ENCODE measurements at places on chromosomes 16 and 17.

- DNase-seq = no peak
Measured at GRCh38 chr16:2284797-2285576, 17.1 kb upstream of the RNPS1 start.

- DNase-seq = no peak
Measured at GRCh38 chr17:57666946-57667345, 78.2 kb downstream of the CCDC182 start.

DNA sequence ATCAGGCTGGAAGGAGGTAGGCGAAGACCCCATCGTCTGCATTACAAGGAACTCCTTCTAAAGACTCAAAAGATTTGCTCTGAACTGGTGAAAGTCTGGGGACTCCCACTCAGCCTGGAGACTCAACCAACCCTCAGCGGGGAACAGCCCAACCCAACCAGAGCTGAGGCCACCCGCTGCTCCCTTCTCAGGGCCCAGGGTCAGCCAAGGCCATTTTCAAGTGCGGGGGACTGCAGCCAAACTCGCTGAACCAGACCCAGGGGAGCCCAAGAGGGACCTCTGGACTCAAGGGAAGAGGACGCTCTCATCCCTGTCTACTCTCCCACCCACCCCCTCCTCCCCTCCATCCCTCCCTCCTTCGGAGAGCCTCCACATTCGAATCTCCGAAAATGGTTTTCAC, 24.1 kb downstream of the XYLT1 start:
- no peak for DNase-seq

DNA sequence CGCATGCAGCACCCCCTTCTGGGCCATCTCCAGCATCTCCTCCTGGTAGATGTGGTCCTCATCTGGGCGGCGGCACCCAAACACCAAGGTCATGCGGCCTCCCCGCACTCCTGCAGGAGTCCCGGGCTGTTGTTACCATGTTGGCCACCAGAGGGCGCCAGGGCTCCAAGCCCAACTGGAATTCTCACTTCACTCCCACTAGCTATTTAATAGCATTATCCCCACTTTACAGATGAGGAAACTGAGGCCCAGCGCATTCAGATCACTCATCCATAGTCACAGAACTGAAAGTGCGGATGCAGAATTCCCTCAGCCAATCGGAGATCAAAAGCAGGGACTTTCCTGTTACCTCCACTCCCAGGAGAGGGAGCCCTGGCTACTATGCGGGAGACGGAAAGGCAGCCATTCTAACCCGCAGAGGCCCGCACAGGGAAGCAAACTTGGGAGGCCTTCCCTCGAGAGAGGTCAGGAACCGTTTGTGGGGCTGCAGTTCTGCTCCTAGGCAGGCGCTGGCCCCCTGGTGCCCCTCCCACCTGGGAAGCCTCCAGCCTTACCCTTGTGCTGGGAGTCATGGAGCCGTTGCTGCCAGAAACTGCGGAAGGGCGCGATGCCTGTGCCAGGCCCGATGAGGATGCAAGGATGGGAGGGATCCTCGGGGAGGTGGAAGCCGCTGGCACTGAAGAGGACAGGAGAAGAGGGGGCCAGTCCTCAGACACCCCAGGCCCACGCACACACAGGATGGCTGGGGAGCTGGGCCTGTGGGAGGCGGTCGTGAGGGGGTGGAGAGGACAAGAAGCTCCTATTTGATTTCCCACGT, 40.1 kb downstream of the NOS2 start:
- DNase-seq = no peak

- DNase-seq = no peak
Measured at GRCh38 chr16:17962726-17963125, 373.8 kb downstream of the NPIPA8 start.

DNA sequence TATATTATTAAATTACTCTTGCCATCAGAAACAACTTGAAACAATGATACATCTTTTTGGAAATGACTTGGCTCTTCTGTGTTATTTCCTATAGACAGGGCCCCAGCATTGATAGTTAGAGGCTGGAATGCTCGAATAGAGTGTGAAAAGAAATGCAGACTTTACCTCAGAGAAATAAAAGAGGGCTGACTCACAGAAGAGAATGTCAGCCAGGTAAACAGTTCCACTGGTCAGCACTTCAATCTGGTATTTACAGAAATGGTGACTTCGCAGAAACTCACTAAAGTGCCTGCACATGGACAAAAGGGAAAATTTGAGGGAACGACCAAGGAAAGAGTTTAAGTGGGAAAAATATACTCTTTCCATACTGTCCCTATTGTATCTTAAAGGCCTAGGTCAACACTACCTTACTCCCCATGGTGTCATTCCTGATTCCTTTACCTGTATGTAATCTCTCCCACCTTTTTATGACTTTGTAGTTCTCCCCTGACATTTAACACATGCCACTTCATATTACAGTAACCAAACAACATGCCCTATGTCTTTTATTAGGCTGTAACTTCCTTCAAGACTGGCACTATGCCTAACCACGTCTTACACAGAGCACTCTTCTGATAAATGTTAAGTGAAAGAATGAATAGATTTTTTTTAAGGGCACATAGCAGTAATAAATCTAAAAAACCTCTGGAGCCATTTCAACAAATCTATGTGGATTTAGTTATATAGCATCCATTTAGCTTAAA, 36.7 kb downstream of the AKAP10 start:
- DNase-seq = no peak

GRCh38 chr16:65415460-65415859, 293.6 kb upstream of the CDH11 start:
- DNase-seq = no peak

DNA sequence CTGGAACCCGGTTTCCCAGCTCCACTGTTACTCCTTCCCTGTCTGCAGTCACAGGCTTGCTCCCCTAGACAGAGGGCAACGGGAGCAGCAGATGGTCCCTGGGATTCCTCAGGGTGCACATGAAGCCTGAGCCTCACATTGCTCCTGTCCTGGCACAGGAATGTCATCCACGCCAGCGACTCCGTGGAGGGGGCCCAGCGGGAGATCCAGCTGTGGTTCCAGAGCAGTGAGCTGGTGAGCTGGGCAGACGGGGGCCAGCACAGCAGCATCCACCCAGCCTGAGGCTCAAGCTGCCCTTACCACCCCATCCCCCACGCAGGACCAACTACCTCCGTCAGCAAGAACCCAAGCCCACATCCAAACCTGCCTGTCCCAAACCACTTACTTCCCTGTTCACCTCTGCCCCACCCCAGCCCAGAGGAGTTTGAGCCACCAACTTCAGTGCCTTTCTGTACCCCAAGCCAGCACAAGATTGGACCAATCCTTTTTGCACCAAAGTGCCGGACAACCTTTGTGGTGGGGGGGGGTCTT, 1.6 kb upstream of the DECR2 start:
- DNase-seq = no peak

DNA sequence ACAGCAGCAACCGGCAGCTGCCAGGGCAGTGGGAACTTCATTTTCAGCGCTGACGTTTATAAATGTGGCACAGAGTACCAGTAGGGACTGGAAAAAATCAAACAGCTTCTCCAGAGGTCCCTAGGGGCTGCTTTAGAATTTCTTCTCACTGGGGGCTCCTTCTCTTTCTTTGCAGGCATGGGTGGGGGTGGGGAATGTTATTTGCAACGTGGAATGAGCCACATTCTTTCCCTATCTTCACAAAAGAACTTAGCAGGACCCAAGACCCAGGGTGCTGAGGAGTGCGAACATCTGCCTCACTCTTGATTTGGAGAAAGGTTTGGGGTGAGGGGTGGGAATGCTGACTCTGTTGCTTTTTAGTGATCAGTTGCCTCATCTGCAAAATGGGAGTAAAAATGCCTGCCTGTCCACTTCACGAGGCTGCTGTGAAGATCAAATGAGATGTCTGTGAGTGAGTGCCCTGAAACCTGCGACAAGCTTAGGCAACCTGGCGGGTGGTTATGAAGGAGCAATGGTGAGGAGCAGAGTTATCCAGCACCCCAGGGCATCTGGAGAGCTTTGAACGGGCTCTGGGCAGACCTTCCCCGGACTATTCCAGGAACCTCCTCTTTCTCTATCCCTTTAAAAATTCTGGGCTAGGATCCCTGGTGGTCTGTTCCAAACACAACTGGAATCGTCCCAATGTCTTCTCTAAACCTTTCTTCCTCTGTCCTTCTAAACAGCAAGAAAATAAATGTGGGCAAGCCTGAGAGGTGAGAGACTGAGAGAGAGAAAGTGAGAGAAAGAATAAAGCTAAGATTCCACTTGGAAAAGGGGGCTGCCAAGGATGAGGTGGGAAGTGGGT, 10.7 kb upstream of the PIPOX start:
- DNase-seq = no peak

DNA sequence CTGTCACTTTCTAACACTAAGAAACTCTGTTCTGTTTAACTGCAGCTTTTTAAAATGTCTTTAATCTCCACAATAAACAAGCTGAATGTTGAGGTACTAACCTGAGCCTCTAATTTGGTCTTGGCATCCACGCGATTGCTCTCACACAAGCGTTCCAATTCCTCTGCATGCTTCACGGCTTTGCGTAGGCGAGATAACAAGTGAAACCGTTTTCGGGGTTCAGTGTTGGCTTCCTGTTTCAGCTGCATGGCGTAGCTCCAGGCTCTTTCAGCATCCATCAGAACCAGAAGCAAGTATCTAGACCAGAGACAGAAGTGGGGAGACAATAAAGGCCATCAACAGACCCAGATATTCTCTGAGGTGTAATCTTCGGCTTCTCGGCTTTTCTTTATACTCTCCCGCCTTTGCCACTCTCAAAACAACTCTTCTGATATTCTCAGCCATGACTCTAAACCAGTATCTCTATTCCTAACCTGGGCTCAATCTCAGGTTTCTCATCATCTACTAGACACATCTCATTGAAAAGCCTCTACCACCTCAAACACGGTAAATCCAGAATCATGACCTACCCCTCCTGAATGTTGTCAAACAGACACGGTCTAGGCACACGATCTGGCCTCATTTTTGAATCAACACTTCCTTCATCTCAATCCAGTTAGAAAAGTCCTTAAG, 8.3 kb downstream of the SRP68 start:
- no peak for DNase-seq

GRCh38 chr16:86577314-86577971, 906 bp upstream of the FOXL1 start:
- no peak for DNase-seq
